ENCODE measurements at places on chromosomes 12 and 14.

DNA sequence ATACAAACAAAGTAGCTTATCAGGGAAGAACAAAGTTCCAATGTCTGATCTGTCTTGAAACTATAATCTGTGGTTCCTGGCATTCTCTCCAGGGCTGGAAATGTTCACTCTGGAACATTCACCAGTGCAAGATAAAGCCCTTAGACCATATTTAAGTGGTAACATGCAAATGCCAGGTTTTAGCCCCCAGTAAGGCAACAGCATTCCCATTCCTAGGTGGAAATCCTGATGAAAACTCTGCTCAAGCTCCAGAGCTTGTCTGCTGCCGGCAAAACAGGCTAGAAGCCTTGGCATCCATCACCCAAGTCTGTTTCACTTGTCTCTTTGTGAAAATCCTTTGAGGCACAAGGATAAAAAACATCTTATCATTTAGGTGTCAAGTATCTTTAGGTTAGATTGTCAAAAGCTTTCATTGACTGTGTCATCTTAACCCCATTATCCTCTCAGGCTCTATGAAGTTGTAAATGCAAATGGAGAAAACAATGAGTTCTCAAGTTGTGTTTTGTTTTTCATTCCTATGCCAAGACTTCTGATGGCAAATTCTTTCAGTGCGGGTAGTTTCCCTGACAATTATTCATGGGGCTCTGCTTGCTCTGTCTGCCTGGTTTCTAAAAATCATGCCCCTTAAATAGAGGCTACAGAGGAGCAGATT lies 344.7 kb downstream of the NELL2 start:
- DNase-seq, result no peak

DNA sequence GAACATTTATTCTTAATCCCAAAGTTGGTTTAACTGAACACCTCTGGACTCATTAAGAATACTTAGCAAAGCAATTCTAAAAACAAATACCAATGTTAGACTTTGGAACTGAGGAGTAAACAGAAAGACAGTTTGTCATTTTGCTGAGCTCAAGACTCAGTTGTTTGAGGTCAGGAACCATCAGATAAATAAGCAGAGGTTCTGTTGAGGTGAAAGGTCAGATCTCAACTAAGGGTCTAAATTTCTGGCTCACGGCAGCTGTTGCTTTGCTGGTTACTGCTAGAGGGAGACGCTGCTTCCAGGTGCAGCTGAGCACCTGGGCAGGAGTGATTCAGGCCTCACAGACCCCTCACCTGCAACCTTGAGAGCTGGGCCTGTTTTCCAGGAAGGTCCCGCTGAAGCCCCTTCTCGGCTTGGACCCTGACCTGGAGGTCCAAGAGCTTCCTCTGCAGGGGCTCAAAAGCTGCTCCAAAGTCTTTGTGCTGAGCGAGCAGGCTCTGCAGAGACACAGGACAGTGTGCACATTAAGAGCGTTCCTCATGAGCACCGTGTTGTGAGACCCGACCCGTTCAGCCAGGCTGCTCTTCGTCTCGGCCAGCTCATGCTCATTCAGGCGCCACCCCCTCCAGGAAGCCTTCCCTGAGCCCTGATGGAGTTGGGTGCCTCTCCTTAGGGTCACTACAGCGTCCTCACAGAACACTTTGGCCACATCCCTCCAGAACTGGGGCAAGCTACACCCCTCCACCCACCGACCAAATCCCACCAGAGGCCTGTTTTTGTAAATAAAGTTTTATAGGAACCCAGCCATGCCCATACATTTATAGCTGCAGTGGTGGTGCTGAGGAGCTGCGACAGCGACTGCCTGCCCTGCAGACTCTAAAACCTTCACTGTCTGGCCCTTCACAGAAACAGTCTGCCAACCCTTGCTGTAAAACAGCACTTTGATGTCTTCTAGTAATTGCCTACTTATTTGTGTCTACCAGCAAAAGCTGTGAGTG lies 72.0 kb downstream of the SYNE3 start:
- DNase-seq, result no peak

- no peak for DNase-seq
These were observed 48.5 kb downstream of the ATP23 start for GRCh38 chr12:57989838-57990237.

GRCh38 chr14:56196274-56196673 lies 78.1 kb downstream of the PELI2 start:
- no peak for DNase-seq

DNA sequence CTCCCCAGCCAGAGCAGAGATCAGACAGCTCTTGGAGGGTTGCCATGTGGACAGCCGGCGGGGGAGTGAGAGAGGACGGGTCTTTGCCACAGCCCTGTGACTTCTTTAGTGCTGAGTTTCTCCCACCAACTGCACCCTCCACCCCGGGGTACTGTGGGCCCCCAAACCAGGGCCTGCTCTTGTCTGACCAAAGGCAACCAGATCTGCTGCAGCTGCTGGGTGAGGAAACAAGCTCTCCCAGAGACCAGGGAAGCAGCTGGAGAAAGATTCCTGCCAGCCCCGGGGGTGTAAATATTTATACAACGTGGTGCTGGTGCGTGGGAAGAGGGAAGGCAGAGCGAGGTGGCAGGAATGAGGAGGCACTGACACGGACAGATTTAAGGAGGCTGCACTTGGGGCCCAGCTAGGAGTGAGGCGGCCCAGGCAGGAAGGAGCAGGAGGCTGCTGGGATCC lies 14.3 kb upstream of the ZFP36L1 start:
- DNase-seq, result no peak

GRCh38 chr12:104974626-104975290 lies 11.4 kb upstream of the NOPCHAP1 start:
- no peak for DNase-seq

- no peak for DNase-seq
These were observed 1.2 kb downstream of the ADAMTS20 start for GRCh38 chr12:43550831-43551271.

DNA sequence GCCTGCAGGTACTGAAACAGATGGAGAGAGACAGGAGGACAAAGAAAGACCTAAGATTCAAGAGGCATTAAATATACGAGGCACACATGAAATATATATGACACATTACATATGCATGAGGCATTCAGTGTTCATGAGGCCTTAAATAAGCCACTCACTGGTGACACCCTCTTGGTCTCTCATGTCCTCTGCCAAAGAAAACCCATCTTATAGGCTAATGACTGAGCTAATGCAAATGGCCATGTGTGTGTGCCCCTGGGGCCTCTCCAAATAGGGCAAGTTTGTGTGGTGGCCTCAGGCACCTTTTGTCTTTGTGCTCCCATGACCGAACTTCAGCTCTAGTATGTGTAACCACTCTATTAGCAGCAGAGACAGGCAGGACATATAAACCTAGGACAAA lies 18.8 kb downstream of the COQ6 start:
- DNase-seq, result no peak

DNA sequence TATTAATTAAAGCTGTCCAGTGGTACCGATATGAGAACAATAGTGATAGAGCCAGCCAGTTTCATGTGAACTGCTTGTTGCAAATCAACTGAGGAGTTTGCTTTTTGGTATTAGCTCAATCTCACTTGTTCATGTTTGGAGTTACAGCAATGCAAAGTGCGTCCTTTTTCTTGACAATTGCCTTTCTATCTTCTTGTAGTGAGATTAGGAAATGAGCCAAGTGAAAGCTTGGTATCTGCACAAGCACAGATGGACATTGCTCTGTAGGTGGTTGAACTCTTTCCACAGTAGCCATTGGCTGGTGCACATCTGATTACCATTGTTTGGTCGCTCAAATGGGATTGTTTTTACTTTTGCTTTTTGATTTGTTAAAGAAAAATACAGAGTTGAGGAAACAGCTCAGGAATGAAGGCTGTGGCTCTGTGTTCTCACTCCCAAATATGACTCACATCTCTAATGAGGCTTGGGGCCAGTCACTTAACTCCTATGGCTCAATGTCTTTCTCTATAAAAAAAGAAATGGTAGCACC lies 241.4 kb downstream of the BMP4 start:
- DNase-seq, result no peak

DNA sequence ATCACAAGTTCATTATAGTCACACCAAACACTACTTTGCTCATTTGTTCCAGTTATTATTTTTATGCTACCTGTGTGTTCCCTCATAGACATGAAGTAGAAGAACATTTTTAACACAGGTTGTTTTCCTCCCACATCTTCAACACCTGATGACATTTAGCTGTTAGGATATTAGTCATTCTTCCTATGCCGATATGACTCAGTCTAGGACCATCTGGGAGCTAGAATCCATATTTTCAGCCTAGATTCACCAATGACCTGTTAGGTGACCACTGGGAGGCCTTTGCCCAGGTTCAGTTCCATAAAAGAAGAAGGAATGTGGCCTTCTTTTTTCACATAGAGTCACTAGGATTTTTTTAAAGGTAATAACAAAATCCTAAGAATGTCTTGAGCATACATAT lies 222.8 kb downstream of the C12orf42 start:
- no peak for DNase-seq

GRCh38 chr12:74021937-74022336 lies 515.7 kb upstream of the ATXN7L3B start:
- DNase-seq, result no peak

GRCh38 chr14:68085742-68086141 lies 266.2 kb downstream of the RAD51B start:
- DNase-seq, result no peak

- no peak for DNase-seq
These were observed 110.9 kb downstream of the FSCB start for GRCh38 chr14:44396226-44396625.

- no peak for DNase-seq
These were observed 1.1 kb downstream of the SCN8A start for GRCh38 chr12:51592034-51592705.

GRCh38 chr12:3202734-3203446 lies 125.7 kb downstream of the TSPAN9 start:
- DNase-seq, result peak; percentile 45

DNA sequence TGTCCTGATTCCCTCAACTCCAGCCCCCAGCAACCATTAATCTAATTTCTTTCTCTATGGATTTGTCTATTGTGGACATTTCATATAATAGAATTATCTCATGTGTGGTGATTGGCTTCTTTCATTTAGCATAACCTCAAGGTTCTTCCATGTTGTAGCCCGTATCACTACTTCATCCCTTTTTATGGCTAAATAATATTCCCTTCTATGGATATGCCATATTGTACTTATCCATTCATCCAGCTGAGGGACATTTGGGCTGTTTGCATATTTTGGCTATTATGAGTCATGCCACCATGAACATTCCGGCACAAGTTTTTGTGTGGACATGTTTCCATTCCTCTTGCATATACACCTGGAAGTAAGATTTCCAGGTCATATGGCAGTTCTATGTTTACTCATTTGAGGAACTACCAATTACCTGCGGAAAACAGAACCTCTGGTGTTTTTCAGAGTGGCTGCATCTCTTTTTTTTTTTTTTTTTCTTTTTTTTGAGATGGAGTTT lies 108.7 kb upstream of the MAP1LC3B2 start:
- DNase-seq, result no peak

DNA sequence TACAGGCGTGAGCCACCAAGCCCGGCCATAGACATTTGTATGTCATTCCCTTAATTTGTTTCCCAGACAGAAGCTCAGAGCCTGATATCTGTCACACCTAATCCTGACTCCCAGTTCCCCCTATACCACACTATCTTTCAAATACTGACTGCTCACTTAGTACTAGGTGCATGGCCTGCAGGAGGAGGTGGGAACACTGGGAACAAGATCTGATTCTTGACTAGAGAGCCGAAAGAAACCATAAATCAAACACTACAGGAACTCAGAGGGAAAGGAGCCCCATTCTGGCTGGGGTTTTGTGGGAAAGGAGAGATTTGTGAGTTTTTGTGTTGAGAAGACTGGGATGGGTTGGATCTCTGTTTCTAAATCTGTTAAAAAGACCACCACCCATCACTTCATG lies 4.9 kb downstream of the KHNYN start:
- DNase-seq, result no peak

- DNase-seq, result no peak
These were observed 10.6 kb upstream of the SPPL3 start for GRCh38 chr12:120914794-120915193.

DNA sequence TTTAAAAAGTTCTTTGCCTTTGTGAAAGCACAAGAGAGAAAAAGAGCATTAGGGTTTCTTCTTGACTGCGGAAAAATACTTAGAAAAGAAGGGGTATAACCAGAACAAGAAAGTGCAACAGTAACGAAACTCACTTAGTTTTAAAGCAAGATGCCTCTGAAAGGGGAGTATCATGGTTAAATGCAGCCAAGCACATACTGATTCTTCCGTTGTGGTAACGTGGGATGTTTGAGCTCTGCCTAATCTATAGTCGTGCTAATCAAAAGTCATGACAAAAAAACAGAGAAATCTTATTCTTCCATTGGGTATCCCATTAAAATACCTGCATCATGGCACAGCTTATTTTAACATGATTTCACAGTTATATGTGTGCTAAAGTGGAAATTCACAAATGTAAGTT lies 187.8 kb upstream of the LRFN5 start:
- no peak for DNase-seq

GRCh38 chr14:32169191-32169590 lies 32.7 kb upstream of the RNU6-7 start:
- no peak for DNase-seq

- DNase-seq, result no peak
These were observed 814.5 kb downstream of the RPS29 start for GRCh38 chr14:48771717-48772116.

GRCh38 chr14:58414845-58415244 lies 12.5 kb downstream of the TIMM9 start:
- no peak for DNase-seq

DNA sequence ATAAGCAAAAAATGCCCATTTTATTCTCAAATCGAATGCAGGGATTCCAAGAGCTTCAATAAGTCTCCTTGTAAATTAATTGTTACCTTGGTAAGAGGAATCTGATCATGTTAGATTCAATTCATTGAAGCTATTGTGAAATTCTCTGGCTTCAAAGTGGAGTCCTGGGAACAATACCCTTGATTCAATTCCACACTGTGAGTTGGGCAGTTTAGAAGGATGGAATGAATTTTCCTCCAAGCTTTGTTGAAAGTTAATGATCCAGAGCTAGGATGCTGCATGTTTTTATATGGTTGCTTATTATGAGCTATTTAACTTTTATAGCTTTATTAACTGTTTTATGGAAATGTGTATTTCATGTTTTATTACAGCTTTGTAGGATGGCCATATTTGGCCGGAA lies 89.9 kb upstream of the IGF1 start:
- DNase-seq, result no peak

- DNase-seq, result no peak
These were observed 1.4 kb upstream of the SUDS3 start for GRCh38 chr12:118374909-118375308.

DNA sequence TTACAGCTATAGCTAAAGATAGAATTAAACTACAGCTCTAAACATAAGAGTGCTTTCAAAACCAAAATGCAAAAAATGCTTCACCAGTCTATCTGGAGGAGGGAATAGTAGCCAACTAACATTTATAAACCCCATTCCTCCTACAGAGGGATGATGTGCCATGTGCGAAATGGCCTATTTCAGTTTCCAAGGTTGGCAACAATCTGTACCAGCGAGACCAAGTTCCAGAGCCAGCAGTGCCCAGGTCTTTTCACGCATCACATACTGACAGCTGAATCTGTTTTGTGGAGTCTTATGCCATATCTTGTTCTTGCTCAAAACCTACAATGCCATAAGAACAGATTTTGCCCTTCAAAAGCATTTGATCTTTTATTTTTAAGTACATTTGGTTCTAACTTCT lies 24.5 kb downstream of the NELL2 start:
- no peak for DNase-seq

- DNase-seq, result no peak
These were observed 365.1 kb upstream of the SFSWAP start for GRCh38 chr12:131345521-131346436.
